ENCODE measurements at places on chromosomes 3 and 15.

GRCh38 chr15:94370936-94371285, 139.6 kb downstream of the MCTP2 start:
- DNase-seq, result no peak

DNA sequence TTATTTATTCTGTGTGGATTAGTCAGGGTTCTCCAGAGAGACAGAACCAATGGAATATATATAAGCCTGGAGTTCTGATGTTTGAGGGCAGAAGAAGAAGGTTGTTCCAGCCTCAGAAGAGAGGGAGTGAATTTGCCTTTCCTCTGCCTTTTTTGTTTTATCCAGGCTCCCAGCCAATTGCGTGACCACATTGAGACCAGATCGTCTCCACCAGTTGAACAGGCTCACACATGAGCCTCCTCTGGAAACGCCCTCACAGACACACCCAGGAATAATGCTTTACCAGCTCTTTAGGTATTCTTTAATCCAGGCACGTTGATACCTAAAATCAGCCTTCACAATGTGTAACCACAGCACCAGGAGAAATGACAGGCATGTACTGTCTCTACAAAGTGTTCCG, 923.1 kb downstream of the TBL1XR1 start:
- DNase-seq, result no peak

GRCh38 chr3:775178-775880, 317.5 kb upstream of the CNTN6 start:
- DNase-seq, result no peak

DNA sequence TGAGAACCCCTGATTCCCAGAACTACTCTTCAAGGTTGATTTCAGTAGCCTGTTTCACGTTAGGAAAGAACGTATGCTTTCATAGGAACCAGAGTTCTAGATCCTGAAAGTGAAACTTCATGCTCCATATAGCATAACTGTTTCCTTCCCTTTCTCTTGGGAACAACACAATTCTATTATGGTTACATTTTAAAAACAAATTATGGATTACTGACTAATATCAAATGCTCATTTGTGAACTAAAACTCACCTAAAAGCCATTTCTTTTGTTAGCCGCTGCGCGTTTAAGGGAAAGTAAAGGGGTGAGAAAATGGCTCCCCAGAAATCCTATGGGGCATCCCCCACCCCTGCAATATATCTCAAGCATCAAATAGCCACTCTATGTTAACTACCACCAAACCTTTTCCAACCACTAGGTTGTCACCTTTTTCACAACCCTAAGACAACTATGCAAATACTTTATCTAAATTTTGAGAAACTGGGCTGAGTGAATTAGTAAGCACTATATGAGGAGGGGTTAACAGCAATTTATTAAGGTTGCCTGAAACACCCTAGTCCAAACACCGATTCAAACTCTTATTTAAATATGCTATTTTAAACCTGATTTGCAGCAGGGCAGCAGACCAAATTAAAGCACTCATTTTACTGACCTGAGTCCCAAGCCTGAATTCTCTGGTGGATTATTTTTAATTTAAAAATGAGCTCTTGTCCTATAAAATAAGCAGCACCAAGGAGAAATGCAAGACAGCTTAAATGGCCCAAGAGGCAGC, 2.4 kb downstream of the SIAH2 start:
- DNase-seq, result peak; percentile 28

DNA sequence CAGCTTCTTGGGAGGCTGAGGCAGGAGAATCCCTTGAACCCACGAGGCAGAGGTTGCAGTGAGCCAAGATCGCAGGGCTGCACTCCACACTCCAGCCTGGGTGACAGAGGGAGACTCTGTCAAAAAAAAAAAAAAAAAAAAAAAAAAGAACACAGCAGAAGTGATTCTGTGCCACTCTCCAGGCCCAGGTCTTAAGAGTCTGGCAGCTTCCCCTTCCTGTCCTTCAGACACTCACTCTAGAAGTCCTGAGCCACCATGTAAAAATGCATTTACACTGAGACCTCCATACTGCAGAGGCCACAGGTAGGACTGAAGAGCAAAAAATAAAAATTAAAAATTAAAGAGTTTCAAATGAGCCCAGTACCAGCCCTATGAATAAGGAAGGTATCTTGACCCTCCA, 11.8 kb upstream of the CDV3 start:
- no peak for DNase-seq

GRCh38 chr3:42088803-42089530, 2.2 kb upstream of the TRAK1 start:
- DNase-seq, result no peak

- DNase-seq, result no peak
Measured at GRCh38 chr3:172915911-172916514, 165.5 kb downstream of the ECT2 start.

DNA sequence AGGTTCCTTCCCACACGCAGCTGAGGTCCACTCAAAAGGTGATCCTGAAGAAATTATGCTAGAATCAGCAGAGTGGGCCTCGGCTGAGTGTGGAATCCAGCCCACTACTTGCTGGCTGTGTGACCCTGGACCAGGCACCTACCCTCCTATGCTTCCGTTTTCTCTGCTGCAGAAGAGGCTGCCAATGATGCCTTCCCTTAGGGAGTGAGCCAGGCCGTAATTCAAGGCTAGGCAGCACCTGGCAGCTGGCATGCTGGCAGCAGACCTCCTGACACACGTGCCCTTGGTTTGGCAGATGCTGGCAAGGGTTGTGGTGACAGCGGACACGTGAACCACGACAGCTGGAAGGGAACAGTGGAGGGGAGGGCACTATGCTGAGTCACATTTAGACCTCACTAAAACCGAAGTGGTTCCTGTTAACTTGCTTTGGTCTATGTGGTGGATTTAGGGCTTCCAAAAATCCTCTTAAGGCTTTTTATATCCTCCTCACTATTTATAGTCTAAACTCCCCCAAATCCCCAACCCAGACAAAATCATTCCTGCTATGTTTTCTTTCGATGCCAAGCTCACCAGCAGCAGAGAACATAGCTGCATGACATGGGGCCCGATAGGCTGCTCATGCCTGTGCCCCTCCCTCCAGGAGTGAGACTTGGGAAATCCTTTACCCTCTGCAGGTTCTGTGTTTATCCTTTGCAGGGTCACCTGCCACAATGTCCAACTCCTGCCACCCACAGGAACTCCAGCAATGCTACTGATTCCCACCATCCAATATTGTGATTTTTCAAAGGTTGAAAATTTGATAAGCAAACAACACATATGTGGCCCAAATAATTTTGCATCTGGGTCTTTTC, 10.6 kb upstream of the PCSK6 start:
- no peak for DNase-seq

DNA sequence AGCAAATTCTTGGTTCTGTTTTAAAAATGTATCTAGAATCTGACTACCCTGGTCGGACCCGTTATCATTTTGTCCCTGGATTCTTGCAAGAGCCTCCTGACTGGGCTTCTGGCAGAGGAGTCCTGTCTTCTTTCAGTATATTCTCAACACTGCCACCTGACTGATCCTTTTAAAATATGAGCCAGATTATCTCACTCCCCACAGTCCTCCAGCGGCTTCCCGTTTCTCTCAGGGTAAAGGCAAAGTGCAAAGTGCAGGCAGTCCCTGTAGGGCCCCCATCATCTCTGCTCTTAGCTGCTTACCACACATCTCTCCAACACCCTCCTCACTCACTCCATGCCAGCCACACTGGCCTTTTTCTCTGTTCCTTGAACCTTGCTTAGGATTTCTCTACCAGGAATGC, 28.4 kb downstream of the CRTC3 start:
- no peak for DNase-seq

DNA sequence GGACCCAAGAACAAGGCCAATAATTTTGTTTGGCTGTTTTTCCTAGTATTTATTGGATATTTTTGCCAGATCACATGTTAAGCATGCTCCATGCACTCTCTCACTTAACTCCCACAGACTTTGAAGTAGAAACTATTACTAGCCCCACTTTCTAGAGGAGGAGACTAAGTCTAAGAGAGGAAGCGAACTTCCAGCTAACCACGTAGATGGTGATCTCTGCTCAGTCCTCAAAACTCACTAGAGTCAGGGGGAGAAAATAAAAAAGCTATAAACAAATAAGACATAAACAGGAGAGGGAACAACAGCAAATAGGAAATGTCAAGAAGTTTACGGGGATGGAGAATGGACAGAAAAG, 481.0 kb upstream of the PROK2 start:
- no peak for DNase-seq

DNA sequence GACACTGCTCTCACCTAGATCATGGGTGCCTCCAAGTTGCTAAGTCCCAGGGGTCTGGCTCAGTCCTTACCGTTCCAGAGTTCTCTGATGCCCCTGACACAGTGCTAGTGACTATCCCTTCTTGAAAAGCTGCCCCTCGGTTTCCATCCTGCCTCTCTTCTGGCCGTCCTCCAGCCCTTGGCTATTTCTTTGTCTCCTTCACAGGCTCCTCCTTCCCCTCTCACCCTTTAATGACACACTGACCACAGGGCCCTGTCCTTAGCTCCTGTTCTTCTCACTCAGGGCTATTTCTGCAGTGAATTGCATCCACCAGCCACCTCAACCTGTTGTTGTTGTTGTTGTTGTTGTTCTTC, 31.1 kb downstream of the SLC28A1 start:
- no peak for DNase-seq

GRCh38 chr3:185212086-185212485, 41.8 kb downstream of the EHHADH start:
- no peak for DNase-seq

GRCh38 chr15:35195031-35195430, 109.9 kb upstream of the NANOGP8 start:
- no peak for DNase-seq

DNA sequence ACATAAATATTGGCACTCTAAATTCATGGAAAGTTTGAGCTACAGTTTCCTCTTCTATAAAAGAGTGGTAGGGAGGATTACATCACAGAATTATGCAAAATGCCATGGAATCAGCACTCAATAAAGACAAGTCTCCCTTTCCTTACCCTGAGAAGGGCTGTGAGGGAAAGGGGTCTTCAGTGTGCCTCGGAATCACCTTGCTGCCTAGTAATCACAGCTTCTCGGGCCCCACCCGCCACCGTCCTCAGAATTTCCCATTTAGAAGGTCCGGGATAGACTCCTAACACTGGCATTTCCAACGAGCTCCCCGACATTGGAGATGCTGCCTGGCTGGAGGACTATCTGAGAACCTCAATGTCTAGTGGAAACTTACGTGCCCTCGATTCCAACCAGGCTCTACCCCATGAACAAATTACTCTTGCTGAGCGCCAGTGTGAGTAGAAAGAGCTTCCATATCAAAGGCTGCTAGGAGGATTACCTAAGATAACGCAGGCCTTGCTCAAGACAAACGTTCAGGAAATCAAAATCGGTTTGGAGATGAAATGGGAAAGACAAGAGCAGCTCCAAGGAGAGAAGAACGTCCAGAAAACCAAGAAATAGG, 92.1 kb upstream of the CHD2 start:
- no peak for DNase-seq

DNA sequence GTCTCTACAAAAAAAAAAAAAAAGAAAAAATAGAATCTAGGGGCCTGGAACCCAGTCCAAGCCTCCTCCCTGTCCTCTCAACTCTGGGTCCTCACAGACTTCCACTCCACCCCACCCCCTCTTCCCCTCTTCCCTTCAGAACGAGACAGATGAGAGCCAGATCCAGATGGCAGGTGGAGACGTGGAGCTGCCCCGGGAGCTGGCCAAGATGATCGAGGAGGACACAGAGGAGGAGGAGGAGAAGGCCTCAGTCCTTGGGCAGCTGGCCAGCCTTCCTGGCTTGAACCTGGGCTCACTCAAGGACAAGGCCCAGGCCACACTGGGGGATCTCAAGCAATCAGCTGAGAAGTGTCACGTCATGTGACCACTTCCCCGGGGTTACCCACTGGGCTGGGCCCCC, 3.6 kb downstream of the CPLX3 start:
- DNase-seq, result no peak
